Femur (tissue), 1 donor: ENCODE measurements at places on chromosomes 11 and 22.

DNA sequence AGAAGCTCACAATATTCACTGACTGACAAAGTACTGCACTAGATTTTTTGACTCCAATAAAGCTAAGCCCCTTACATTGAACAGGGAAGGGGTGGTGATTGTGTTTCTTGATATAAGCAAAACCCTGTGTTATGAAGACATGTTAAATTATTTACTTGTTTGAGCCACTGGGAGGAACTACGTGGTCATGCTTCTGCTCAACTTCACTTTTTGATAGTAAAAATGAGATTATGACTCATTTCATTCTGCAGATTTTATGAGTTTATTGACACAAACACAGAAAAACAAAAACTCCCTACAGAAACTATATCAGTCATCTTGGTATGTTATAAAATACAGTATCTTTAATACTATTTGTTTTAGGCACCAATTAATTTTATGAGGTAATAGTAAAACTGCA lies 124.7 kb downstream of the CADM1 start:
- DNase-seq: no peak

DNA sequence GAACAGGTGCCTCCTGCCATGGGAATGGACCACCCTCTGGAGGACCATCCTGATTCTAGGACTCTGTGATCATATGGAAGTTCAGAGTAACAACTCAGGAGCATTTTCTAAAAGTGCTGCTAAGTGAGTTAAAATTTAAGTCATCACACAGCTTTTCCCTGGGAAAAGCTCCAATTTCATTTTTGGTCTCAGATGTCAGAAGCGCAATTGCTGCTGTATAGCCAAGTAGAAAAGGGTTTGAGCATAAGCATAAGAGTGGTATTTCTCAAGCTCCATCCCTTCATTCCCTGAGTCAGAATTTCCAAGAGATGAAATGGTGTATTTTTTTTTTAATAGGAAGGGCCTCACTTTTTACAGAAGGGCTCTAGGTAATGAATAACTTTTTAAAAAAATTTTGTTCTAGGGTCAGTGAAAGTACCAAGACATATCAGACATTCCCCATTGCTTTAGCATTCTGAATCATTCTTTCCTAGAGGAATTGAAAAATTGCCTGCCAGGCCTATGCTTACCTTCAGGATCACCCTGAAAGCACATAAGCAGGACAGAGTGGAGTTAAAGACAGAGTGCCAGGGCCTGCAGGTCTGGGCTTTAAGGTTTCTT lies 564.5 kb upstream of the ISX start:
- peak; percentile 17 for DNase-seq

DNA sequence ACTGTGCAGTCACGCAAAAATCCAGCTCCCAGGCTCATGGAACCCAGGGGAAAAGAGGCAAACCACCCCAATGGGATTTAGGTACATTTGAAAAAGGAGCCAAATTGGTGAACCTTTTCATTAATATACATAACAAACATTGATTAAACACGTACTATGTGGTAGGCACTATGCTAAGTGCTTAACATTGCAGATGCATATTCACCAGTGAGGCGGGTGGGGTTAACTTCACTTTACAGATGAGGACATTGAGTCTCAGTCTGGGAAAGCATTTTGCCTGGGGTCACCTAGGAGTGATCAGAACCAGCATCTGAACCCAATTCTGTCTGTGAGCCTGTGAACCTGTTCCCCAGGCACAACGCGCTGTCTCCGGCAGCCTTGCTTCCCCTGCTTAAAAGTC lies 146.3 kb downstream of the COMMD9 start:
- no peak for DNase-seq

GRCh38 chr11:103997082-103997481 lies 39.4 kb upstream of the DDI1 start:
- no peak for DNase-seq

DNA sequence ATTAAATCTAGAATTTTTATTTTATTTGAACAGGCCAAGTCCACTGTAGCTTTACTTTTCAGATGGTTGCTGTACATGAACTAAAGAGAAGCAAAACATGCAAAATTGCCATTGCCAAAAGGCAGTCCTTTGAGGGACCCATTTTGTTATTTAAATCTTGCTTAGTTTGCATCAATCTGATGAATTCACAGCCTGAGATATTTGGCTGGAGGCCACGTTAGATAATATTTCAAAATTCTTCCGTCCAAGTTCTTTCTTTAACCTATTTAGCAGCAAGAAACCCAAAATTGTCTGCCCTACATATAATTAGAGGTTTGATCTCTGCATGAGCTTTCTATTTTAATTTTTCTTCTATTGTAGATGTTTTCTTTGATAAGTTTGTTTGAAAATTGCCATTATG lies 1706.9 kb upstream of the RAG2 start:
- DNase-seq: no peak

DNA sequence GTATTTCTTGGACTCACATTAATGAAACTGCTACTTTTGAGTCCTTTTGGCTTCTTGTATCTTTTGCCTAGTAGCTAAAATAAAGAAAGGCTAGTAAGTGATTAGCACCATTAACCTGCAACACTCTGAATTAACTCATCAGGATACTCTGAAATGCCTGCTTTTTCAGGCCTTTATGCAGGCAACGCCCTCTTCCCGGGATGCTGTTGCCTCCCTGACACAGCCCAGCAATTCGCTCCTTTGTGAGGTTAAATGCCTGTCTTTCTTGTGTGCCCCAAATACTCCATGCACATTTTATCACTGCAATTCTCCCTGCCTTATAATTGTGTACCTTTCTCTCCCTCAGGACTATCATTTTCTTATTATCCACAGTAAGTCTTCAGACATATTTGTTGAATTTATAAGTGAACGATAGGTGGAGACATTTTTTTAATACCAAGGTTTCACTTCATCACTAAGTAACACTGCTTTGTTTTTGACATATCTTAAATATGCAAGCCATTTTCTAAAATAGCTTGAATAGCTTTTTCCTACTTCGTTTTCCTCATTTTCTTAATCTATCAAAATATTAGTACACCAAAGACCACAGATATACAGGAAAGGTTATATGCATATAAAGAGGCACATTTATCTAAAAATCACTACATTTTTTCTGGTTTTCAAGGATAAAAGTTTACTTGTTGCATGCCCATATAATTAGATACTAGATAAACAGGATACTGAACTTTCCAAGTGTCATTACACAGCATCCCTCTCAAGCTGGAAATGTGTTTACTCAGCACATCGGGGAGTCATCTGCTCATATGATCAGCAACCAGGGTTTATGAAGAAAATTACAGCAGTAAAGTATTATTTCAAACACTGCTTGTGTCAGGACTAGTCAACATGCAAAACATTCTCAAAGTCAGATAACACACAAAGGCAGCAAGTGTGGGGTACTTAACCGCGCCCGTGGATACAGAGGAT lies 48.5 kb upstream of the DDI1 start:
- no peak for DNase-seq

GRCh38 chr22:45597460-45598192 lies 74.0 kb upstream of the ATXN10 start:
- no peak for DNase-seq

DNA sequence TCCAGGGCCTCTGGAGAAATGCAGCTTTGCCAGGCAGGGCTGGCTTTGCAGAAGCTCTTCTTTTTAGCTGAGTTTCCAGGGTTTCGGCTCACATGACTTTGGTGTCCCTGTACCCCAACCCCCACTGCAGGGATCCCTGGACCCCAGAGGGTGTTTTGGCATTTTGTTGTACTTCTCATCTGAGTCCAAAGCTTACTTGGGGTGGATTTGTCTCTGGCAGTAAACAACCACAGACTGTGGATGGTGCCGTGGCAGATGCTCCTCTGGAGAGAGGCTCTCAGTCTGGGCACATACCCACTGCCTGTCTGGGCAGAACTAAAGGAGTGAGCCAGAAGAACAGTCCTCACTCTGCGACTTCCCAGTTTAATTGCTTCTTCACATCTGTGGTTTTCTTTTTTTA lies 49.6 kb downstream of the COMMD9 start:
- DNase-seq: no peak

DNA sequence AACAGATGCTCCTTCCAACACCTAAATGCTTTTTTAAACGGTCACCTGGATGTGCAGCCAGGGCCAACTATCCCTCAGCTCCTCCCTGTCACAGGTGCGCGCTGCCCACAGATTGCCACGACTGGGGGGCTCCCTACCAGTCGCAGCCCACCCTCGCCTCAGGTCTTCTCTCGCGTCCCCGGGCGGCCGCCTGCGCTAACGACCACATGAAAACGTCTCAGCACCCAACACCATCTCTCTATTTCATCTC lies 469 bp downstream of the ZBED5 start:
- DNase-seq: no peak
